ENCODE measurements at places on chromosomes 2 and 18.

GRCh38 chr2:5691985-5692529, at the start of gene SOX11:
Gene SOX11, plus strand, starts transcription at chr2:5692384. Its CDS starts 338 bp downstream, at chr2:5692722.
- DNase-seq = no peak

DNA sequence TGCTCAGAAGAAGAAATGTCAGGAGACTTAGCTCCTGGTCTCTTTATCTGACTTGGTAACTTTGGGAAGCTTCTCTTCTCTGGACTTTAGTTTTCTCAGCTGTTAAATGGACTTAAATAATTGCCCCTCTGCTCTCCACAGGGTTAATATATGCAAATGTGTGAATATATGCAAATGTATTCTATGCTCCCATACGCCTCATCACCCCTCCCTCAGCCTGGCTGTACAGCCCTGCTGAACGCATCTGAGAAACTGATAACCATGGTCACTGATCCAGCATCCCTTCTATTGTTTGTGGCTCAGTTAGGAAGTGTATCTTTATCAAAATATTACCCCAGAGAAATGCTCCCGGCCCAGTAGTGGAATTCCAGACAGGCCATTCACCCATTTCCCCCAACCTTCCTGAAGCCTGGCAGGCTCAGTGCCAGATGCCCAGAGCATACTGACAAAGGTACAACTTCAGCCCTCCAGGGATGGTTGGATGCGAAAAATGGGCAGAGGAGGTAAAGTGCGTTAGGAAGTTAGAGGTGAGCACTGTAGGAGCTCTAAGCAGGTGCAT, 103.4 kb downstream of the DYSF start:
- DNase-seq = no peak

DNA sequence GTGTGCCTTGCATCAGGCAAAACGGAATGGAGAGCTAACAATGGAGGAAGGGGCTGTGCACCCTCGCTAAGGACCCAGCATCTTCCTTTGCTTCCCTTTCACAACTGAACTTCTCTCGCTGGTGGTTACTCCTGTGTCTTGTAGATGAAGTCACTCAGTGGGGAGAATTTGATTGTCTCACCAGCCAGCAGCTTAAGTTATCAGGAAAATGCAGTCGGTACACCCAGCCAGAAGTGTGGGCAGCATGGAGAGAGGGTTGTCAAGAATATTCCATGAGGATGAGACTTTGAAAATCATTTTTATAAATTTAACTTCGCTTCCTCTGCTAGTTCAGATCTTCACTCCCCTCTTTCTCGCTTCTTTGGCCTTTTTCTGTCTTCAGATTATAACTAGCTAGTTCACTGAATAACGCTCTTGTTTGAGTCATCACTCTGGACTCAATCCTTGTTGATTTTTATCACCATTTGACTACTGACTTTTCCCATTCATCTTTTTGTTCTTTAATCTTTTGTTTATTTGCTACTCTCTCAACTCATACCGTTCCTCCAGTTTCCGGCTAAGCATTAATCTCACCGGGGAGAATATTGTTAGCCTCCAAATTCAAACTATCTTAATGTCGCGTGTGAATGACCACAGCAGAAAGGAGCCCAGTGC, 221.7 kb downstream of the CD226 start:
- no peak for DNase-seq

GRCh38 chr2:278927-279320, 9.0 kb downstream of the ALKAL2 start:
- DNase-seq = no peak

GRCh38 chr2:152337511-152337903, 2.5 kb downstream of the FMNL2 start:
- DNase-seq = no peak

GRCh38 chr2:227802882-227803281, 10.8 kb upstream of the CCL20 start:
- no peak for DNase-seq

GRCh38 chr2:118774458-118775133, 72.9 kb downstream of the EN1 start:
- DNase-seq = peak; percentile 60

DNA sequence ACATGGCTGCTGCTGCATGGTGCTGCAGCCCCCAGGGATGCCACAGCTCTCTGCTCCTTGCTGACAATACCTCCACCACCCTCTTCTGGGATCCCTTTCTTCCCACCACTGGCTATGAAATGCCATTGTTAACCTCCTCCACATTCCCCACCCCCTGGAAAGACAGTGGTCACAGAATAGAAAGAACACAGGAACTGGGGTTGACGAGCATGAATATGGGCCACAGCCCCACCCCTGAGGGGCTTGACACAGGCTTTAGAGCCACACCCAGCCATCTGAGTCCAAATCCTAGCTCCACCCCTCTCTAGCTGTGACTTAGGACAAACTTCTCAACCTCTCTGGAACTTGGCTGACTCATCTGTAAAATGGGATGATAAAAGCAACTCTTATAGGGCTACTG, 47.3 kb downstream of the TMEM163 start:
- no peak for DNase-seq

DNA sequence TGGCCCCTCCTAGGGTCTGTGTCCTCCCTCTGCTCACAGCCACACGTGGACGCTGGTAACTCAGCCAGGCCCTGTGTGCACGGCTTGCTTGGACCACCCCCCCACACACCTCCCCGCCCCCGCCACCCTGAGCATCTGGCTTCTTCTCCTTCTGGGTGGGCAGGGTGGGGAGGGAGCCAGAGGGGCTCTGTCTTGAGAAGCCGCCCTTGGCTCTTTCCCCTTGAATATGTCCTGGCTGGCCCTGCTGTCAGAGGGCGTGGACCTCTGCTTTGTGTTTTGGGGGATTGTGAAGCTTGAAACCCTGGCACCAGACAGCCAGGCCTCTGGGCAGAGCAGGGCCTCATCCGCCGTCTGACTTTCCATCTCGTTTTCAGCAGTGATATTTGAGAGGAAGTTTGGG, 72.1 kb downstream of the GLI2 start:
- no peak for DNase-seq

DNA sequence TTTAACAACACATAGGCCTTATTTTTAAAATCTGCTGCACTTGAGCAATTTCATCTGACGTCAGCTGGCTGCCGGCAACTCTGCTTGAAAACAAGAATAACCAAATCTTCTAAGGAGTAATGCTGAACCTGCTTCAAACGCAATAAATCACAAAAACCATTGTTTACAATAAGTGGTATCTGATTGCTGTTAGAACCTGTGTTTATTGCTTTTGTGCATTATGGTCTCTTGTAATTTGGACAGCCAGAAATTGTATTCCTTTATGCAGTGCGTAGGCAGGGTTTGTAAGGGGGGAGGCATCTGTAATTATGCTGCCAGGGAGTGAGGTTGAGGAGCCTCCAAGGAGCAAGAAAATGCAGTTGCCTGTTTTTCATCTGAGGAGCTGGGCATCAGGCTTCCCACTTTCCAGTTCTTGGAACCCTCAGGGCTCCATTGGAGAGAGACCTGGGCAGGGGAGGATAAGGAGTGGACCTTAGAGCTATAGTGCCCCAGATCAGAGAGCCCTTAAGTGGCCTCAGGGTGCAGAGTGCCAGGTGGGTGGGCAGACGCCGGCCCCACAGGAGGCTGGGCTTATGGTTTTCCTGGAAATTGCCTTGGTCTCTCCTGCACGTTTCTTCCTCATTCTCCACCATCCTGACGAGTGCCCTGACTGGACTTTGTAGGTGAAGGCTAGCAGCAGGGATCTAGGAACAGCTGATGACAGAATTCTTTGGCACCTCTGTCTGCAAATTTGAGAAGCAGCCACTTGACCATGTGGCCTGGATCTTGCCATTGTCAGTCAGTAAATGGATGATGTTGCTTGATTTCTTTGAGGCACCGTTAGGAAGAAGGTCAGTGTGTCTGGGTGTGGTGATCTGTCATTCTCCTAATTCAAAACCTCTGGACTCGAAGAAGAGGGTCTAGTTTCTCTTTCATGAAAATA, 129.2 kb downstream of the KLHL29 start:
- DNase-seq = no peak

GRCh38 chr2:127275356-127275755, 18.6 kb downstream of the ERCC3 start:
- no peak for DNase-seq

DNA sequence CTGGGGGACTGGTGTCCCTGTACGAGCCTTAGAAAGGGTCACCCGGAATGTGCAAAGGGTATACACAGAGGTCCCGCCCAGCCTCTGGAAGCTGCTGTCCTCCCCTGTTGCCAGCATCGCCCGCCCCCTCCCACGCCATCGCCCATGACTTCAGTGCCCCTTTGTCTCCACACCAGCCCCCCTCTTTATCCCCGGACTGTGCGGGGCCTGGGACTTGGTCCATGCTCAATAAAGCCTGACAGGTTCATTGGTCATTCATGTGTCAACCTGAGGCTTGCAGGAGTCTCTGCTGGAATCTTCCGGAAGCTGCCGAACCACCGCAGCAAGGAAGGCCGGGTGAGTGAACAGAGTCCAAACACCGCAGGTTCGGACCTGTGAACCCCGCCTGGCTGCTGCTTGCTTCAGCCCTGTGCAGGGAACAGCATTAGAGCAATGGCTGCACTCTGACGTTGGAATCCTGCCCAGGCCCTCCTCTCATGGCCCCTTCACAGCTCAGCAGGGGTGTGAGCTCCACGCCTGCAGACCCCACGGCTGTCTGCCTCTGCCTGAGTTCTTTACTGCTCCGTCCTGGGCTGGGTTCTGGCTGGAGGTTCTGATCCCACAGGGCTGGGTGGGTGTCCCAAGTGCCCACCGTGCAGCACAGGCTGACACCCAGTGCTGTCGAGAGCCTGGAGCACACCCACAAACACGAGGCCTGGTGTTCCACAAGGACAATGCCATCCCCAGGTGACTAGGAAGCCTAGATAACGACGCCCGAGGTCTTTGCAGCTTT, 96.5 kb downstream of the SEPTIN10 start:
- DNase-seq = no peak

GRCh38 chr2:236321415-236321814, 57.2 kb upstream of the ASB18 start:
- DNase-seq = no peak

- DNase-seq = peak; percentile 18
Observed at GRCh38 chr2:33673937-33674336, 74.8 kb upstream of the FAM98A start.

- peak; percentile 20 for DNase-seq
Observed at GRCh38 chr2:69437751-69438154, 518 bp upstream of the NFU1 start.

GRCh38 chr2:150876251-150876950, 385.3 kb downstream of the RBM43 start:
- no peak for DNase-seq

DNA sequence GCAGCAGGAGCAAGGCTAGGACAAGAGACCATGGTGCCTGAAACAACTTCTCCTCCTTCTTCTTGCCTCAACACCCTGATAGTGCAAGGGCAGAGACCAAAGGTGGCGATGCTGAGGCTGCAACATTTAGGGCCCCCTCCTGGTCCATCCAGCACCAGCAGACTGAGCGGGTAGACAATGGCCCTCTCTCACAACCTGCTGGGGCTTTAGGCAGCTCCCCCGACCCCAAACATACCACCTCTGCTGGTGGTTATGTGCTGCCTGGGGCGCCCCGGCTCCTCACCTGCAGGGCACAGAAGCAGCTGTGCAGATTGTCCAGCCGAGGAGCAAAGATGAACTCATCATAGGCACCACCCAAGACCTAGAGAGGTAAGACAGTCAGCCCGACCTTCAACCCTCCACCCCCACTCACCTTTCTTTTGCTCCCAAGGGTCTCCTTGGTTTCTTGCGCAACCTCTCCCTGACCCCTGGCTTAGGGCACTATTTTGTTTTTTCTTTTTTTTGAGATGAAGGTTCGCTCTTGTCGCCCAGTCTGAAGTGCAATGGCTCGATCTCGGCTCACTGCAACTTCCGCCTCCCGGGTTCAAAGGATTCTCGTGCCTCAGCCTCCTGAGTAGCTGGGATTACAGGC, 3.5 kb downstream of the DNPEP start:
- DNase-seq = no peak

GRCh38 chr2:225464346-225465025, 65.0 kb downstream of the NYAP2 start:
- DNase-seq = no peak

GRCh38 chr2:217367464-217367863, 507.6 kb upstream of the TNP1 start:
- DNase-seq = peak; percentile 11

GRCh38 chr2:144156736-144157640, 362.9 kb downstream of the ZEB2 start:
- DNase-seq = no peak

GRCh38 chr18:9791991-9792390, 83.9 kb downstream of the RAB31 start:
- DNase-seq = no peak

DNA sequence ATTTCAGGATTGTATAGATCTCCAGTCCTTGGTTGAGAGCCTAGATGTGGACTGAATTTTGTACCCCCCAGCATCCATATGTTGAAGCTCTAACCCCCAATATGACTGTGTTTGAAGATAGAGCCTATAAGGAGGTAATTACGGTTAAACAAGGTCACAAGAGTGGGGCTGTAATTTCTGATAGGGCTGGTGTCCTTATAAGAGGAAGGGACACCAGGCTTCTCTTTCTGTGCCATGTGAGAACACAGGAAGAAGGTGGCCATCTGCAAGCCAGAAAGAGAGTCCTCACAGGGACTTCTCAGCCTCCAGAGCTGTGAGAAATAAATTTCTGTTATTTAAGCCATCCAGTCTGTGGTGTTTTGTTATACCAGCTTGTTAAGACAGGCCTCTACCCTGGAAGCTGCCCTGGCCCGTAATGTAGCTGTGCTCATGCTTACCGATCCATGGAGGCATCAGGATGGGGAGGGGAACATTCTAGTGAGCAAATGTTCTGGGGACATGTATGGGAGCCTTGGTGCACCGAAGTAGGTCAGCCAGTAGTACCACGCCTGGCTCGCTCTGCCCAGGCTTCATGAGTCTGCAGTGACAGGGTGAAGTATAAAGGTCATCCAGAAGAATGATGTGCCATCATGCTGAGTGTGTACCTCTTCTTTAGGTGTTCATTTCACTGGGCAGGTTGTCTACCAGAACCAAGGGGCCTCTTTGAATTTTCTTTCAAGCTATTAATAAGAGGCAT, 16.1 kb downstream of the RASGRP3 start:
- DNase-seq = no peak

- DNase-seq = peak; percentile 60
Observed at GRCh38 chr2:206693399-206694137, 24.6 kb downstream of the DYTN start.

DNA sequence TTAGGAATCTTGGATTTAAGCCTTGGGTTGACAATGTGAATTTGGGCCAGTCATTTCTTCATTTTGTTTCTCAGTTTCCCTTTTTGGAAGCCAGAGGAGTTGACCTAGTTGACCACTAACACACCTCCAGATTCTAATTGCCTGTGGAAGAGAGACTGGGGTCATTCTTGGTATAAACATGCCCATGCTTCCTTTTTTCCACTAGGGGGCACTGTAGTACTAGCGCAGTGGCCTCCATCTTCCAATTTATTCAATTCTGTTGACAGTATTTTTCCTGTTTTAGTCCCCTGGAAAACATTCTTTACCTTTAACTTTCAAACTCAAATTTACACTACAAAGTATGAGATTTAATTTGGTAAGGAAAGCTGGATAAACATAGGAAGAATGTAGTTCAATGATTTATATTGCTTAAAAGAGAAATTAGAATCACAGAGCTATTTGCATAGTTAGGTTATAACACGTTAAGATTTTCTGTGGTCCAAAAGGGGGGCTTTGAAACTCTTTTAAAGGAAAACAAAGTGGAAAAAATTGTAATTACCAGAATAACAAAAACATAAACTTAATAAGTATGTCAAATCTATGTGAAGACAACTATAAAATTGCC, 57.5 kb upstream of the AGPS start:
- DNase-seq = peak; percentile 52

Data from RWPE1 (cell line).